NCI-H1930 (cell line): ENCODE measurements at places on chromosomes 4 and X.

GRCh38 chr4:131337936-131338335 lies 1811.2 kb upstream of the PCDH10 start:
- no peak for DNase-seq

DNA sequence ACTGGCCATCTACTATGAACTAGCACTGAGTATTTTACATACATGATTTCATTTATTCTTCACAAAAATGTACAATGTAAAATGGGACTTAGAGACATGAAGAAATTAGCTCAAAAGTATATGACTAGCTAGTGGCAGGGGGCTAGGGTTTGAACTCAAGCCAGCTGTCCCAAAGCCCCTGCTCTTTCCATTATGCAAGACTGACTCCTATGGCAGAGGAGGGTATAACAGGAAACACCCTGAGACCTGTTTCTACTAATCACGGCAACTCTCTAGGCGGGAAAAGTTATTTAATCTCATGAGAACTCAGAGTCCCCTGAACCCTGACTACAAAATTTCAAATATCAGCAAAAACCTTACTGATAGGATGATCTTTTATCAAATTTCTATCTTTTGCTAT lies 150.6 kb downstream of the PRDM5 start:
- DNase-seq: no peak

GRCh38 chr4:120692964-120693363 lies 229.6 kb downstream of the PRDM5 start:
- no peak for DNase-seq

DNA sequence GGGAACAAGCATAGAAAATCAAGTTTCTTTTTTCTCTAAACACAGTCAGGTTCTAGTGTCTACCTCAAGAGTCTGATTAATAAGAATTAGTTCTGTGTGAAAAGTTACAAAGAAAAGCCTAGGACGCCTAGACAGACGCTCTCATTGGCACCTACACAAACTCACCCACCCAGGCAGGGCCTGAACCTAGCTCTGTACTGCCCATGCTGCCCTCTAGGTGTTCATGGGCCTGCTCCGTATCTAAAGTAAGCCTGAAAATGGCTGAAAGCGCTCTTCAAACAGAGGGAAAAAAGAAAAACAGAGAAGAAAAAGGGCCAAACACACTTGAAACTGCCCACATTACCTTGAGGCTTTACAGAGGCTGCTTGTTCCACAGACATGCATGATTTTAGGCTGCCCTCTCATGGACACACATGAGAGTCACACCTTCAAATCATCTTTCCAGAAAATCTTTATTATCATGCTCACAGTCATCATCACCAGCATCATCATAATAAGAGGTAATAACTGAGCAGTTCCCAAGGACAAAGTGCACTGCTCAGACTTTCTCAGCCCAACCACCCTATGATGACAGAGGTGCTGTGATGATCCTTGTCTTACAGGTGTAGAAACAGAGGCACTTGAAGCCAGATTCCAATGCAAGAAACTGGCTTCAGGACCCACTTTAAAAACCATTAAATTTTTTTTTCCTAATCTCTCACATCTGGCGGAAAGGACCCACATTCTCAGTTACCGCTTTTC lies 49.6 kb downstream of the MAP7D2 start:
- no peak for DNase-seq

- DNase-seq: no peak
Observed at GRCh38 chrX:44291468-44292092, 51.9 kb downstream of the EFHC2 start.

- DNase-seq: no peak
Observed at GRCh38 chr4:183154701-183155391, 55.8 kb downstream of the WWC2 start.

GRCh38 chrX:25072247-25072646 lies 56.5 kb upstream of the ARX start:
- DNase-seq: no peak

GRCh38 chrX:13162772-13163410 lies 118.5 kb upstream of the FAM9C start:
- DNase-seq: no peak

- DNase-seq: no peak
Observed at GRCh38 chr4:181971411-181971810, 271.8 kb upstream of the TENM3 start.

DNA sequence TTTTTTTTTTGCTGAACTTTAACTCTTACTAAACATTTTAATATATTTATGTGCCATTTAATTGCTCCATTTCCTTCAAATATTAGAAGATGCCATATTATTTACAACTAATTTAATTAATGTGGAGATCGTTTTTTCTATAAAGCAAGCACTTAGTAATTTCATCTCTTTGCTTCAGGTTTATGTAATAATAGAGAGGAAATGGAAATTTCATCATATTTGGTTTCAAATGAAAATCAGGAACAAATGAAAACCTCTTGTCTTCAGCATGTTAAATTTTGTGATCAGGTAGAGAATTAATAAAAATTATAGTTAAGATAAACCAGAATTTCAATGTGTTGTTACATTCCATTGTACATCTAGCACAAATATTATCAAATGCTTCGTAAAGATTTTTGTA lies 120.1 kb downstream of the SYNPO2 start:
- no peak for DNase-seq

GRCh38 chr4:35541146-35541887 lies 703.0 kb downstream of the ARAP2 start:
- no peak for DNase-seq
